ENCODE measurements at places on chromosomes 5 and 9.

DNA sequence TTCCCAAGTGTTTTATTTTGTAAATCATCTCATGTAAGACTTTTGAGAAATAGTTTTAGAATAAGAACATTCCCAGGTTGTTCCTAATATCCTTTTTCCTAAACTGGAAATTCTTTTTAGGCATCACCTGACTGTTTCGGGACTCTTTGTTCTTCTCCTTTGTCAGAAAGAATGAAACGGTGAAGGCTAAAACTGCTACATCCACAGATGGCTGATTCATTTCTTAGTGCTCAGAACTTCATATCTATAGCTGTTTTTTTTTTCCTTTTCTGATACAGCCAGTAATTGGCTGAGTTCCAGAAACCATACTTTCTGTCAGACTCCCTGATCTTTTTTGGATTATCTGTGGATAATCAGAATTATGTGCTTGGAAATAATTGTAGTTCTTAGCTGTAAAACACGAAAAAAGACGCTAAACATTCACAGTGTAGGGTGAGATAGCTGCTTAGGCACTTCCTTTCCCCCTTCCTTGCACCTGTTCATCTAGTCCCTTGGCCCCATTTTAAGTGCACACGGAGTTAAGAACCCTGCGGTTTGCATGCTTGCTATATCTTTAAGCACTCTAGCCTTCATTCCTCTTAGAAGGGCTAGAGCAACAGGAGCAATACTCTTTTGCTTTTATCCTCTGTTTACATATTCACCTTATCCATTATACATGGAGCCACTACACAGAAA lies 283.9 kb downstream of the PJA2 start:
- no peak for DNase-seq

GRCh38 chr9:114905170-114905940 lies 25.0 kb downstream of the TNFSF8 start:
- DNase-seq: no peak

DNA sequence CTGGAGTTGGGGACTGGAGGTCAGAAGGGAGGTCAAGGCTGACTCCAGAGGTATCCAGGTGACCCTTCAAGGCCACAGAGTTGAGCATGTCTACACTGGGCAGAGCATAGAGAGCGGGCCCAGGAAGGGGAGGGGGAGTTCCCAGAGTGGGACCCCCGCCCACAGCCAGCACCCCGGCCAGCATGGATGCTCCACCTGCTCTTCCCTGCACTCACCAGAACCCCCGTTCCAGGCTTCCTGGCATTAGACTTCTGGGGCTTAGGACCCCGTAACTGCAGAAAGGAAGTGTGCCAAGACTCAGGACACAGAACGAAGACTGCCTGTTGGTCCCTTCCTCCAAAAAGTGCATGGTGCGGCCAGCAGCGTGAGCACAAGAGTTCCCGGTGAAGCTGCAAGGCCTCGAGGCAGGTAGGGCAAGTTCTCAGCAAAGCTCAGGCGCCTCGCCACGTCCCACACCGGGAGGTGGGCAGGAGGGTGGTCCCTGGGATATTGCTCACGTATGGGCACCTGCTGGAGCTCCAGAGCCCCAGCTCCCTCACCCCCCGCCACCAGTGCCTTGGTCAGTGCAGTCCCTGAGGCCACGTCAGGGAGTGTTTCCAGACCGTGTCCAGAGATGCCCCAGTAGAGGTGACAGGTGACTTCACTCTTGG lies 13.8 kb downstream of the ABO start:
- DNase-seq: no peak

- no peak for DNase-seq
These were observed 929.9 kb downstream of the TLE4 start for GRCh38 chr9:80501635-80502034.

DNA sequence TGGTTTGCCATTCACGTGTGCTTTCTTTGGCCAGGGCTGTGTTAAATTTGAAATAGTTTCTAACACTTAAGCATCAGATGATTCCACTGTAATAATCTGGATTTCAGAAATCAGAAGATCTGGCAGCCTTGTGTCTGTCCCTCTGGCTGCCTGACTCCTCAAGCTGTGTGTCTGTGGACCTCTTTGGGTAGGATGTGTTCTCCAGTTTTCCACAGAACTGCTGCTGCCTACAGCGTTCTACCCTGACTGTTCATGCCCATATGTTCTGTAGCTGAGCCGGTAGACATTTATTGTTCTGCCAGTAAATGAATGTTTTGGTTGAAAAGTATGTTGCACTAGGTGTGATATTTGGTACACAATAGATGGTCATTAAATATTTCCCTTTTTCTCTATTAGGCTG lies 81.3 kb downstream of the SH3GL2 start:
- no peak for DNase-seq
